ENCODE measurements at places on chromosomes 1 and 21.

- DNase-seq: no peak
Observed at GRCh38 chr21:25487046-25487594, 120.2 kb downstream of the MRPL39 start.

DNA sequence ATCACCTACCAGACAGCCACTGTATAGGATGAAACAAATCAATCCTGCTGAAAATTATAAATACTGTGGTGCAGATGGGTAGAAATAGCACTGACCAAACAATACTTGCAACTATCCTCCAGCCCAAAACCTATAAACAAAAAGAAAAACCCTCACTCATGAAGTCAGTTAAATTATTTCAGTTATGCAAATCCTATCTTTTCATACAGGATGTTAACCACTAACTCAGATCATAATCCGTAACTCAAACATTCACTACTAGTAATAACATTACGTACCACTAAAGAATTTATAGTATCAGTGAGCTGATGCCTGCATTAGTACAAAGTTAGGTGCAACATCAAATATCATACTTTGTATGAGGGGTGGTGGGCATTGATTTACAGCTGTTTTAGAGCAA lies 2.6 kb downstream of the NDC1 start:
- DNase-seq: no peak

- no peak for DNase-seq
Observed at GRCh38 chr1:47808612-47809011, 188.6 kb downstream of the TRABD2B start.

- no peak for DNase-seq
Observed at GRCh38 chr1:101148980-101149379, 87.8 kb upstream of the S1PR1 start.

- DNase-seq: no peak
Observed at GRCh38 chr1:198258491-198258890, 101.7 kb downstream of the NEK7 start.

All from stimulated activated CD4-positive, alpha-beta T cell treated with anti-CD3 and anti-CD28 coated beads, Interleukin-1b, Interleukin-23, amount 100 ng/mL, for 24 hours (primary cell).